ENCODE measurements at places on chromosomes 12 and 14. TPM values are rescaled to one million over a fixed set of nuclear protein-coding genes. Genes with fewer than 3 reads are reported as not detected.

- no peak for DNase-seq
Observed at GRCh38 chr12:111748151-111748672, 18.5 kb upstream of the ALDH2 start.

GRCh38 chr12:1698720-1699119 is 7.8 kb downstream of the ADIPOR2 start:
- no peak for DNase-seq

DNA sequence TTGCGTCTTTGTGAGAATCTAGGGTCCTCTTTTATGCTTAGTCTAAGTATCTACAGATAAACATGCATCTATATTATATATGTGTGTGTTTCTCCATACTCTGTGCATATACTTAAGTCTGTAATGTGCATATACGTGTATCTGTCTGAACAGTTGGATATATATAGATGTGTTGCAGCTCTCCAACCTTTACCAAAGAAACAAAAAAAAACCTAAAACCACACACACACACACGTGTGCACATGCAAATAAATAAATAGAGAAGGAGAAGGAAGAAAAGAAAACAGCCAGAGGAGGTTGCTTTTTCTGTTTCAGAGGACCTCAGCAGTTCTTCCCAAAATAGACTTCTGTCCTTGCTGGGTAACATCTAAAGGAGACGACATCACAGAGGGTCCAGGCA is 244.9 kb downstream of the CACNA1C start:
- DNase-seq, result no peak

DNA sequence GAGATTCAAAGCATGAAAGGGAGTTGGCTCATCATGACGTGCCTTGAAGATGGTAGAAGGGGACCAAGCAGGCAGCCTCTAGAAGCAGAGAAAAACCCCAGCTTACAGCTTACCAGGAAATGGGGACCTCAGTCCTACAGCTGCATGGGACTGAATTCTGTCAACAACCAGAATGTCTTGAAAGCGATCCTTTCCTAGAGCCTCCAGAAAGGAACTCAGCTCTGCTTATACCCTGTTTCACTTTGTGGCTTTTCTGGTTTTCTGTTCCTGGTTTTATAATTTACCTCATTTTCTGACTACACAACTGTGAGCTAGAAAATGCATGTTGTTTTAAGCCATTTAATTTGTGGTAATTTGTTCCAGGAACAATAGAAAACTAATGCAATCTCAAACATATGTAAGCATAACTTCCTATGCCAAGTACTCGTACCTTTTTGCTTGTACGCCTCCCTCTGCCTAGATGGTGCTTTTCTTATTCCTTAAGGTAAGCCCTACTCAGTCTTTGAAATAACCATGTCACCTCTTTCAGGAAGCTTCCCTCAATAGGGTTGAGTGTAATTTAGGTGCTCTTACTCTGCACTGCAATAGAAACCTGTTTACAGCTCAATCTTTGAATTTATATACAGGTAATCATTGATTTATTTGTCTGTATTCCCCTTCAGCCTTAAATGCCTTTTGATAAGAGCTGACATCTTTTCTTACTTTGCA is 348.8 kb downstream of the TMEM117 start:
- DNase-seq, result no peak

- DNase-seq, result no peak
Observed at GRCh38 chr12:8948701-8949341, 624 bp downstream of the M6PR start.

- no peak for DNase-seq
Observed at GRCh38 chr12:111129149-111129767, 208.9 kb upstream of the MYL2 start.

SLC16A7 gene
- 12.7 TPM for total RNA-seq

TAS2R19 gene
- 6.9 TPM for total RNA-seq

ITPK1 gene
- 36.3 TPM for total RNA-seq
